Renal pelvis (tissue), 12 donors: ENCODE measurements at places on chromosomes 13 and 19.

GRCh38 chr13:113110852-113111315 is 5.3 kb downstream of the F7 start:
- no peak for DNase-seq

DNA sequence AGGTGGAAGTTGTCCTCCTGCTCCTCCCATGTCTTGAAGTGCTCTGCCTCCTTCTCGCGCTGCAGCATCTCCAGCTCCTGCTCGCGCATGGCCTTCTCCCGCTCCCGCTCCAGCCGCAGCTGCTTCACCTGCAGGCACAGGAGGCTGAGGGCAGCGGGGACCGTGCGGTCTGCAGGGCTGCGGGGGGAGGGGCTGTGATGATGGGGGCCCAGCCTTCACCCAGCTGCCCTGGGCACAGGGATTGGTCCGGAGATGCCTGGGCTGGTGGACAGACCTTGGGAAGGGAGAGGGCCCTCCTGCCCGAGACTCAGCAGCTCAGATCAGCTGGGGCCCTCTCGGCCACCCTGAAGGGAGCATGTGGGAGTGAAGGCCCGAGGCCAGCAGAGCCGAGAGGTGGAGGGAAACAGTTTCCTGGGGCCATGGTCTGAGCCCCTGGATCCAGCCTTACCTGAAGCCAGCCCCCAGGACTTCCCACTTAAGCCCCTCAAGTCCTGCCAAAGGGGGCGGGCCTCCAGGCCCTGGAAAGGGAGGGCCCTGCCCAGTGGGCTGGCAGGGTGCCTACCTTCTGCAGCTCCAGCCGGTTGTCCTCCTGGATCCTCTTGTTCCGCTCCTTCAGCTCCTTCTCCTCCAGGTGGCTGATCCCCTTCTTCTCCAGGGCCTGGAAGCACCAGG is 6.3 kb downstream of the CACTIN start:
- no peak for DNase-seq

- no peak for DNase-seq
Observed at GRCh38 chr13:40433577-40433976, 232.9 kb downstream of the FOXO1 start.

DNA sequence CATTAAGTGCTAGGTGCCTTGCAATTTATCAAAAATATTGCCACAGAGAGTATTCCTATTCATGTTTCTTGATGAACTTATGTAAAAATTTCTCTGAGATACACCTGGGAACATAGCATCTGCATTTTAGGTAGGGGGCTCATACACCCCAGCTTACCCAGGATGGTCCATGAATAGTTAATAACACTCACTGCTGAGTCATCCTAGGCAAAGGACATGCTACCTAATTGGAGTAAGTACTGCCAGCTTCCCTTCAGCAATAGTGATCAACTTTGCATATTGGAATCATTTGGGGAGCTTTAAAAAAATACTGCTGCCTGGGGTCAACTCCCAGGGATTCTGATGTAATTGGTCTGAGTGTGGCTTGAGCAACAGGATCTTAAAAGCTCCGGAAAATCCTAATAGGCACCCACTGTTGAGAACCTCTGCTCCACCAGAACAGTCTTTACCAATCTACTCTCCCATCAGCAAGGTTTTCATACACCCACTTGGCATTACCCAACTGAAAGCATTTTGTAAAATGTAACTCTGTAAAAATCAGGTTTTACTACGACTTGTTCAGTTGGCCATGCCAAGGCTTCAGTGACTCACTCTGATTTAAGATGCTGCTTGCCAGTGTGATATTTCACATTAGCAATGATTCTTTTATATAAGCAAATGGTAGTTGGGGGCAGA is 67.2 kb upstream of the FNDC3A start:
- DNase-seq, result no peak

- DNase-seq, result no peak
Observed at GRCh38 chr13:69496981-69497380, 610.6 kb upstream of the ATXN8OS start.

- no peak for DNase-seq
Observed at GRCh38 chr13:97205465-97205864, 16.7 kb upstream of the MBNL2 start.

DNA sequence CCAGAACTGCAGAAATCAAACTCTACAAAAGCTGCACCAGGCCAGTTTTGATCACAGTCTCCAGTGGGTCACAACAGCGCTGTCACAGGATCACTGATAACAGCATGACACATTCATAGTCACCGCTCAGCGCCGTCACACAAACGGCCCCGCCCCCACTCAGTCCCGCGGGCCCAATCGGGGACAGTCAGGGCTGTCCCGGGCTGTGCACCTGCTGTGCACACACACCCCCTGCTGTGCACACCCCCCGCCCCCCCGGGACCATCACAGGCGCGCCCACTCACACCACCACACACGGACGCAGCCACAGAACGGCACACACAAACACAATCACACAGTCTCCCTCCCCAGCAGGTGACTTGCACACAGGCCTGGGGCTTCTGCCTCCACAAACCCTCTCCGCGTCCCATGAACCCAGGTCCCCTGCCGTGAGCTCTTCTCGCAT is 435 bp upstream of the ZNF382 start:
- DNase-seq, result peak; percentile 37

DNA sequence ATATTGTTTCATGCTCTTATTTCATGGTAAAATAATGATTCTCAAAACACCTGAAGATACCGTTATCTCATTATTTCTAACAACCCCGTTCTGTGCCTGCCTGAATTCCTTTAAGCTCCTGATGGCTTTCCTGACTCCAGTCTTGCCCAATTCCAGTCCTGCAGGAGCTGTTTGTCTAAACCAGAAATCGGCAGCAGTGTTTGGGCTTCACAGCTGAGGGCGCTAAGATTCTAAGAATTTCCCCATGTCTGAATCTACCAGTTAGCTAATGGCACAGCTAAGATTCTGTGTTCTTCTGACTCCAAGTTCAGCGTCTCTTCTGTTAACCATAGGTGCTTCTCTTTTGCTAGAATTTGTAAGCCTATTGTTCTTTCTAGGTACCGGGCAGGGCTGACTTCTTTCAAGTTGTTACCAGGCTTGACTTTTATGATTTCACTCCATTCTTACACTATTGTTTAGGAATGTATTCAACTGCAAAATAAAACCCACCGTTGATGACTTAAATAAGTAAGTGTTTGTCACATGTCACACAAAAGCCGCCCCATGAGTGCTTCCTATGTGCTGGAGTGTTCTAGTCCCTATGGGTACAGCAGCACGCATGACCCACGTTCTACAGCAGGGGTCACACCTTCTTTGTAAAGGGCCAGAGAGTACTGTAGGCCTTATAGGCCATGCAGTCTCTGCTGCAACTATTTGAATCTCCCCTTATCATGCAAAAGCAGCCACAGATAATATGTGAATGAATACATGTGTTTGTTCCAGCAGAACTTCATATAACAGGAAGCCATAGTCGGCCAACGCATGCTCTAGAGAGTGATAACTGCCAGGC is 168.3 kb upstream of the RNF113B start:
- no peak for DNase-seq

DNA sequence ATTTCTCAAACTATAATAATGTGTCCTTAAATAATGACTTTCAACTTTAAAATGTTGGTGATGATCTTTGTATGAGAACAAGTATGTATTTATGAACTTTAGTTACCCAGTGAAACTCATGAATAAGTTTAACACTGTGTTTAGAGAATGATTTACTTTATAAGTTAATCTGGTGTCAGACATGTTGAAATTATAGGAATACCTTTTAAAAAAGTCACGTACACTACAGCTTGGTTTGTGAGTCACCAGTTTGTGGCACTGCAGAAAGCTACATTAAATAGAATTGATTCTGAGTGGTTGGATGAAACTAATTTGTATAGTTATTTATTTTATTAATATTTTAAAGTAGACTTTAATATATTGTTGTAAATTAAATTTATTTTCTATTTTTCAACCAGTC is 1366.2 kb upstream of the PCDH20 start:
- no peak for DNase-seq

DNA sequence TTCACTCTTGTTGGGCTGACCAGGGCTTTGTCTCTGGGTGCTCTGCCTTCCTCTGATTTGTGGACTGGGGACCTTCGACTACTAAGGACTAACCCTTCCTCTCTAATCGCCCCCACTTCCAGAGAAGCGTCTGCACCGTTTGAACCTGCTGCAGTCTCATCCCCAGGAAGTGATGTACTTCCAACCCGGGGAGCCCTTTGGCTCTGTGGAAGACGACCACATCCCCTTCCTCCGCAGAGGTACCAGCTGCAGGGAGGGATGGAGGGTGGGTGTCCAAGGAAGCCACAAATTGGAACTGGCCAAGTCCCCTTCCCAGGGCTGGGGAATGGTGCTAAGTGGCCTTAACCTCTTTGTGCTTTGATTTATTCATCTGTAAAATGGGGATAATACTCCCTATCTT is 9.2 kb downstream of the QPCTL start:
- DNase-seq, result no peak

DNA sequence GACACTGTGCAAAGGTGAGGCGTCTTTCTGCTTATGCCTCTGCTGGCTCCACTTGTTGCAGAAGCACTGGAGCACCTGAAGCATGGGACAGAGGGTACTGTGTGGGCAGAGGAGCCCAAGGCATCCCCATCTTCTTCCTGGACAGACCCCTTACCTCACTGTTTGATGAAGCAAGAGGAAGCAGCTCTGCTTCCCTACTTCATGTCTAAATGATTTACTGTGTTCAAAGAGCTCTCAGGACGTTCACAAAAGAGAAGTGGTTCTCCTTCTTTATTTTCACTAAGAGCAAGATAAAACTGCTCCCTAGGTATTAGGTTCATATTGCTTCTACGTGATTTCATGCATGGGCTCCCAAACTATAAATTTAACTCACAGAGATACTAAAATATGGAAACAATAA is 1635.4 kb upstream of the SLC10A2 start:
- DNase-seq, result no peak

DNA sequence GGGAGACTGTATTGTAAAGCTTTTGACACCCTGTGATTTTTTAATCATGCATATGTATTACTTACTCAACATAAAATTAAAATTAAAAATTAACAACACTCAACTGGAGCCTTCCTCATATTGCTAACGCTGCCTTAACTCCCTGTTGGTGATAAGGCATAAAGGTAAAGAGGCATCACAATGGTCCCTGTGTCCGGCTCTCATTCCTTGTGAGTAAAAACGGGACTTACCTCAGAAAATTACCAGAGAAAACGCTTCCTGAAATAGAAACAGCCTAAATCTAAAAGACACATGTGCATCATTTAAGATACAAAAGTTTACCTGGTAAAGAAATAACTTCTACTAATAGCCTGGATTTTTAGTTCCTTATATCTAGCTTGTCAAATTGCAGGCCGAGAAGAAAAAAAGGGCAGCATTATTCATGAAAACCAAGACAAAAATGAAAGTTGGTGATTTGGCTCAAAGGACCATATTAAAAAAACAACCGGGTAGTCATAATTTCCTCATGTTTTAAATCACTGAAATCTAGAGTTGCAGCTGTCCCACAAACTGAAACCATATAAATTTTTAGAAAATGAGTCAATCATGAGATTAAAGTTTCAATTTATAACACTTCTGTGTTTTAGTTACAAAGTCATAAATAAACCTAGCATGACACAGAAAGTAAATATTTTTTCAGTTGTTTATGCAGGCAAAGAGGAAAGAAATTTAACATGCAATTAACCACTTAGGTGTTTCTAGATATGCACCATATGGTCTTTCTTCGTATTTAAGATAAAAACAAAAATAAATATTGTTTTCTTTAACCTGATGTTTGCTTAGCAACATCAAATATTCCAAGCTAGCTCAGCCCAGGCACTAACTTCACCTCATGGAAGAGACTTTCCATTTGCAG is 94.7 kb downstream of the MIPEP start:
- DNase-seq, result no peak

- DNase-seq, result no peak
Observed at GRCh38 chr19:38488776-38489481, 55.4 kb downstream of the RYR1 start.

- DNase-seq, result no peak
Observed at GRCh38 chr19:15438124-15438496, 11.6 kb downstream of the WIZ start.

DNA sequence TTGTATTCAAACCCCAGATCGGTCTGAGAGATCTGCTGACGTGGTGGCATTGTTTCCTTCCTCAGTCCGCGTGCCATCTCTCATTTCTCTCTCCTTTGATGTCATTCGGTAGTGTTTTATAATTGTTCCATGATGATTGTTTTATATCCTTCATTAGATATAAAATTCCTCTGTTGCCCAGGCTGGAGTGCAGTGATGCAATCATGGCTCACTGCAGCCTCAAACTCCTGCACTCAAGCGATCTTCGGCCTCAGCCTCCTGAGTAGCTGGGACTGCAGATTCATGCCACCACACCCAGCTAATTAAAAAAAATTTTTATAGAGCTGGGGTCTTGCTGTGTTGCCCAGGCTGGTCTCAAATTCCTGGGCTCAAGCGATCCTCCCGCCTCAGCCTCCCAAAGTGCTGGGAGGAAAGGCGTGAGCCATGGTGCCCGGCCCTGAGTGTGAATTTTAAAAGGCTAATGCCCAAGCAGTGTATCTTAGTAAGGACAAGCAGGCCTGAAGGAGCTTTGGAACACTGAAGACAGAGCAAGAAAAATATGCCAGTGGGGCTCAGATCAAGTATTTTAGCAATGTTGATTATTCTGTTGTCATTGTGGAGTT is 5.3 kb downstream of the ZNF57 start:
- no peak for DNase-seq

DNA sequence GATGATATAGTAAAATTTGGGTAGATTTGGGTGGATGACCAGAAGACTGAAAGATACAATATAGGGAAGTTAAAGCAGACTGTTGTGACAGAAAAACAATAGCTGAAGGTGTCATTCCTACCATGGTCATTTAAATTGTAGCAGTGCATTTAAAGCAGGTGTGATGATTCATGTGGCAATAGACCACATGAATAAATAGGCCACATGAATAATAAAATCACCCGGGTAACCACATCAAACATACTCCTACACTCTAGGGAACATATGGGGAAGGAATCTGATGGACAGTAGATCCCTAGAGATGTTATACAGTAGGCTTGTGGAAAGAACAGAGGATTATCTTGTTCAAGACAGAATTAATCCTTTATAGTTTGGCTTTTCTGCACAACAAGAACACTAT is 392.6 kb downstream of the SLITRK5 start:
- DNase-seq, result no peak

- no peak for DNase-seq
Observed at GRCh38 chr13:87884884-87885283, 213.7 kb downstream of the SLITRK5 start.

- no peak for DNase-seq
Observed at GRCh38 chr13:100495455-100495854, 93.1 kb downstream of the GGACT start.

DNA sequence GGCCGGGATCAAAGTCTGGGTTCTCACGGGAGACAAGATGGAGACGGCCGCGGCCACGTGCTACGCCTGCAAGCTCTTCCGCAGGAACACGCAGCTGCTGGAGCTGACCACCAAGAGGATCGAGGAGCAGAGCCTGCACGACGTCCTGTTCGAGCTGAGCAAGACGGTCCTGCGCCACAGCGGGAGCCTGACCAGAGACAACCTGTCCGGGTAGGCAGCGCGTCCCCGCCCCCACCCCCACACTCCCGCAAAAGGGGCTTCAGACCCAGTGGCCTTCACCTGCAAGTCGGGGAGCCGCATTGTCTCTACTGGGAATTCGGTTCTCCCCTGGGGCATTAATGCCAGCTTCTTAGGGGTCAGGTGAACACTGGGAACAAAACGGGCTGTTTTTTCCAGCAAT is 114.7 kb upstream of the MCF2L start:
- no peak for DNase-seq
